SW 1271 (cell line): ENCODE measurements at places on chromosomes 11 and 22.

DNA sequence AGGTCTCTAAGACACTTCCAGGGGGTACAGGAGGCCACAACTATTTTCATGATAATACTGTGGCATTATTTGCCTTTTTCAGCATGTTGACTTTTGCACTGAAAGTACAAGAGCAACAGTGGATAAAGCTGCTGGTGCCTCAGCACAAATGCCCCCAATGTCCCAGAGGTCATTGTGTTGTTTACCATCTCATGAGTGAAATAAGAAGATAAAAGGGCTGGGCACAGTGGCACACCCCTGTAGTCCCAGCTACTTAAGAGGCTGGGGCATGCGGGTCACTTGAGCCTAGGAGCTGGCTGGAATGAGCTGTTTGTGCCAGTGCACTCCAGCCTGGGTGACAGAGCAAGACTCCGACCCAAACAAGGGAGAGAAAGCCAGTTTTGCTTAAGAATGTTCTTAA, 72.6 kb upstream of the RAB1B start:
- no peak for DNase-seq

DNA sequence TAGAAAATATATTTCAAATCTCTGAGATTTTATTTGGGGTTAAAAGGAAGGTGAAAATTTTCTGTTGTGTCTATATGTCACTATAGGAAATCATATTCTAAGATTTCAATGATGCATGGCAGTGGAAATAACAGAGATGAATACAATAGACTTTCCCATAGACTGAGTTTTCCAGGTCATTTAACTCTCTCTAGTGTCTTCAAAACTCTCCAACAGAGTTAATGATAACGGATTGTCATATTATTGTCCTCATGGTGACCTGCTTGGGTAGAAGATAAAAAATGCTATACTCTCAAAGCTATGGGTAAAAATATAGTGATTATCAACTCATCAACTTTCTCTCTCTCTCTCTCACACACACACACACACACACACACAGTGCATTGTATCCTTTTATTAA, 312.9 kb downstream of the CNTN5 start:
- no peak for DNase-seq

DNA sequence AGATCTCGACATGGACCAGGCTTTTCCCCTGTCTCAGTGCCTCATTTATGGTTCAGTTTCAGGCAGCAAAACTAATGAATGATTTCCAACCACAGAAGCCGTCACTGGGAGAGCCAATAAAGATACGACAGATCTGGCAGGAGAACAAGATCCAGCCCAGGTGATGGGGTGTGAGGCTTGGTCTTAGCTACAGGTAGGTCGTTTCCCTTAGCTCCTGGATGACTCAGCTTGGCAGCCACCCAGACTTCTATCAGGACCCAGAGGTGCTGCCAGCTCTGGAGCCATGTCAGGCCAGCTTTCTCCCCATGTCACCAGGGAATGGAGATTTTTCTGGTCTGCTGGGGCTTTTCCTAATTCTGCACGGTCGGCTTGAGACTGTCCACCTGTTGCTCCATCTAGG, 36.3 kb upstream of the APOBEC3A start:
- DNase-seq: no peak

GRCh38 chr11:36007127-36007655, 63.3 kb downstream of the LDLRAD3 start:
- no peak for DNase-seq

DNA sequence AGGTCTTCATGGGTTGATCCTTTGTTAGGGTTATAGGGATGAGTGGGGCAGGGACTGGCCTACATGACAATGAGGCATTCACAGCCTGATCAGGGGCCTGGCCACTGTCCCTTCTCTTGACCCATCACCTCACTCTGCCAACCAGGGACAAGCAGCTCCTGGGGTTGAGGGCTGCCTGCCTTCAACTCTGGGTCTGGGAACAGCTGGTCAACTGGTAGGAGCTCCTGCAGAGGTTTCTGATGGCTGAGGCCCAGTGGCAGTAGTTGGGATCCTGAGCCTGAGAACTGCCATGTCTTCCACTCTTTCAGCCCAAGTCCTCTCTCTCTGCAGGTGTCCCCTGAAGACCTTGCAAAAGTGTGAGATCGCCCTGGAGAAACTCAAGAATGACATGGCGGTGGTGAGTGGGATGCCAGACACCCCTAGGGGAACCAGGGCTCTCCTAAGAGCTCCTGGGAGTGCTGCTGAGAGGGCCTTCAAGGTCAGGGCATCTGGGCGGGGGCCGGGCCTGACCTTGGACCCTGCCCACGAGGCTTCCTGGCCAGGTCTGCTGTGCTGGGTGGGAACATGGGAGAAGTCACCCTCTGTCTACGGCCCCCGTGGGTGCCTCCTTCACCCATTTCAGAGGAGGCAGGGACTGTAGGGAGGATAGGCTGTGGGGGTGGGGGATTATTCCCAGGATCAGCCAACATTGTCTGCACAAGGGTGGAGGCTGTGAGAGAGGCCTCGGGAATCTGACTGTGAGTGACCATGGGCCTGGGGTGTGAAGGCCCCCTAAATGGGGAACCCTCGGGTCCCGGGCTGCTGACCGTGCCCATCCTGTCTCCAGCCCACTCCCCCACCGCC, 76.8 kb downstream of the MED15 start:
- DNase-seq: no peak
